Esophagus muscularis mucosa (tissue), 4 donors: ENCODE measurements at places on chromosomes 6 and 20. TPM values are rescaled to one million over a fixed set of nuclear protein-coding genes. Genes with fewer than 3 reads are reported as not detected.
A peak's percentile ranks its signal among the peaks of the same experiment; 100 is the strongest.

SRMS gene
- not detected for total RNA-seq

BMP5 gene
- total RNA-seq, result 1.6 TPM

DNA sequence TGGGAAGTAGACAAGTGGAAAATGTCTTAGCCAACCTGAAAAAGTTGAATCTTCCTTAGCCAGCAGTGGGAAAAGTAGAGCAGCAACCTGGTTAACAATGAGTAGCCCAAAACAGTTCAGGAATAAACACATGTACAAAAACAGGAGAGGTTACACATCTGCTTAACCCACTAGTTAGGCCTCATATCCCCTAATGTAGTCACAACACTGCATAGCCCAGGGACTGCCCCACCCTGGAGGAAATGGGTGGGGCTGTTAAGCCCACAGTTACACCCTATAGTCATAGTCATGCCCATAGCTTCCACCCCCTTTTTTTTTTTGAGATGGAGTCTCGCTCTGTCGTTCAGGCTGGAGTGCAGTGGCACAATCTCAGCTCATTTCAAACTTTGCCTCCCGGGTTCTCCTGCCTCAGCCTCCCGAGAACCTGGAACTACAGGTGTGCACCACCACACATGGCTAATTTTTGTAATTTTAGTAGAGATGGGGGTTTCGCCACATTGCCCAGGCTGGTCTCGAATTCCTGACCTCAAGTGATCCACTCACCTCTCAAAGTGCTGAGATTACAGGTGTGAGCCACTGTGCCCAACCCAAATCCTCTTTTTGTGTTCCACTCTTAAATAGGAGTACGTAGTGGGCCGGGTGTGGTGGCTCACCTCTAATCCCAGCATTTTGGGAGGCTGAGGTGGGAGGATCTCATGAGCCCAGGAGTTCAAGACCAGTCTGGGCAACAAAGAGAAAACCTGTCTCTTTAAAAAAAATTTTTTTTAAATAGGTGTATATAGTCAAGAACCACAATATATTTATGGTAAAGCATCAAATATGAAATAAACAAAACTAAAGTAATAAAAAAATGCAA lies 24.5 kb downstream of the ILRUN start:
- peak overlapping the region; percentile 36 for H3K27ac ChIP-seq
- H3K27me3 ChIP-seq, result no peaks in the 10 kb centered on the region
- no peak overlapping the region for H3K4me3 ChIP-seq
- DNase-seq, result no peak
- peaks cover 56% of the 10 kb centered on the region for H3K4me1 ChIP-seq
- no peaks in the 10 kb centered on the region for H3K36me3 ChIP-seq

- no peaks in the 10 kb centered on the region for H3K36me3 ChIP-seq
- H3K4me1 ChIP-seq, result no peaks in the 10 kb centered on the region
- no peak overlapping the region for H3K4me3 ChIP-seq
- DNase-seq, result no peak
These were observed 6.3 kb upstream of the PDCD2 start for GRCh38 chr6:170590725-170591124.

DNA sequence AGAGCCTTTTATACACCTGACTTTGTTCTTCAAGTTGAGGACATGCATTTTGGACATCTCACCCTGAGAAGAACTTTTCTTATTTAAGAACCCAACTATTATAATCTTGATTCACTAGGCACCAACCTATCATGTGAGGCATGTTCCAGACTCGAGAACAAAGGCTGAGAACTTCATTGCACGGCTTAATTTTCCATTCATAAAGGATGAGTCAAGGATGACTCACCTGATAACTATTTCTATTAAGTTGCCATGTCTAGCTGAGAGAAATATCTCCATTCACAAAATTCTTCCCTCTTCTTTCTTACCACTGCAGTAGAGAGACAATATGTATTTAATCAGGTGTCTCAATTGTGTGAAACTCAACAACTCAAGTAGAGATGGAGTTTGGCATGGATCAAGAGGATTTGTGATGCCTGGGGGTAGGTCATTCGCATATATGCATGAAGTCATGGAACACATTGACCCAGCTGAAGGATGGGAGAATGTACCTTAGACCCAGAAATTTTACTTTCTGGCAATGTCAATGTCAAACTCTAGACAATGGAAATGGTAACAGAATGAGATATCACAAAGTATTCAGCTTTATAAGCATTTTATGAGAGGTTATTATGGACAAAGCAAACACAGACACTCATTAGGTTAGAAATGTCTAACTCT lies 208.7 kb upstream of the PRND start:
- H3K27ac ChIP-seq, result no peak overlapping the region
- no peaks in the 10 kb centered on the region for H3K36me3 ChIP-seq
- no peak overlapping the region for H3K4me3 ChIP-seq
- H3K4me1 ChIP-seq, result no peaks in the 10 kb centered on the region
- no peak for DNase-seq

- DNase-seq, result no peak
- H3K4me1 ChIP-seq, result peaks cover 31% of the 10 kb centered on the region
- no peaks in the 10 kb centered on the region for H3K36me3 ChIP-seq
These were observed 3.1 kb upstream of the ULBP2 start for GRCh38 chr6:149938571-149939355.

KIF6 gene
- total RNA-seq, result 1.0 TPM

COL9A3 gene
- 22.9 TPM for total RNA-seq

GRCh38 chr20:44707018-44707579 lies 8.1 kb upstream of the CCN5 start:
- H3K27ac ChIP-seq, result peak overlapping the region; percentile 82
- peaks cover 31% of the 10 kb centered on the region for H3K4me1 ChIP-seq
- no peaks in the 10 kb centered on the region for H3K27me3 ChIP-seq
- DNase-seq, result no peak
- H3K36me3 ChIP-seq, result no peaks in the 10 kb centered on the region

DNA sequence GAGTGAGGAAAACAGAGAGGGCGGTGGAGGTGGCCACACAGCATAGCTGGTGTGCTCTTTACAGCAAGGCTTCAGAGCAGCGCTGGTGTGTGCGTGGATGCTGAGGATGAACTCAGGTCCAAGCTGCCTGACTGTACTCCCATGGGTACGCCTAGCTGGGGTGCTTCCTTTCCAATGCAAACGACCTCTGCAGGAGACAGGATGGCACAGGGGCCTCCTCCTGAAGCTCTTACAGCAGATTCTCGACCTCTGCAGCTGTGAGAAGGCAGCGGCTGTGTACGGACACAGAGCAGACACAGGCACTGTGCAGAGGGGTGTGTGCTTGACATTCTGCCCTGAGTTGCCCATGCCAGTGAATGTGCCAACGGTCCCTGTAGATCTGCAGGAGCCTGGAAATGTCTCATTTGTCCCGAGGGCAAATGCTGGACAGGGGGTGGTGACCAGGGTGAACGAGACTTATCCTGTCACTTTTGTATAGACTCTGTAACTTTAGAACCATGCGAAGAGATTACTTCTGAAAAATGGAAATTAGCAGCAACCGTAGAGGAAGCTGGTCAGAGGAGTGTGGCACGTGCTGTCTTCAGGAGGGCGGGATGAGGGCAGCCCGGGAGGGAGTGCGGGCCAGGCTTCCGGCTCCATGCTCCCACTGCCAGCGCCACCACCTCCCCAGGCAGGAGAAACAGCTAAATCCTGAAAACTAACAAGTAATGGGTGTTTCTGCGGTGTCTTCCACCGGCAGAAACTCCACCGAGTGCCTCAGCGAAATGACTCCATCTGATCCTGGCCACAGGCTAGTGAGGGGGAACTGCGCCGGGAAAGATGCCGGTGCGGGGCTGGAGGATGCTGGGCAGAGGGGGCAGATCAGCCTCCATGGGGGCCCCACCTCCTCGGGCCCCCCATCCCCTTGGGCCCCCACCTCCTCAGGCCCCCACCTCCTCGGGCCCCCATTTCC lies 120.9 kb upstream of the RPS6KA2 start:
- DNase-seq, result no peak
- H3K4me3 ChIP-seq, result no peak overlapping the region
- no peaks in the 10 kb centered on the region for H3K4me1 ChIP-seq
- no peaks in the 10 kb centered on the region for H3K27me3 ChIP-seq
- no peak overlapping the region for H3K27ac ChIP-seq

OR12D3 gene
- not detected for total RNA-seq

DNA sequence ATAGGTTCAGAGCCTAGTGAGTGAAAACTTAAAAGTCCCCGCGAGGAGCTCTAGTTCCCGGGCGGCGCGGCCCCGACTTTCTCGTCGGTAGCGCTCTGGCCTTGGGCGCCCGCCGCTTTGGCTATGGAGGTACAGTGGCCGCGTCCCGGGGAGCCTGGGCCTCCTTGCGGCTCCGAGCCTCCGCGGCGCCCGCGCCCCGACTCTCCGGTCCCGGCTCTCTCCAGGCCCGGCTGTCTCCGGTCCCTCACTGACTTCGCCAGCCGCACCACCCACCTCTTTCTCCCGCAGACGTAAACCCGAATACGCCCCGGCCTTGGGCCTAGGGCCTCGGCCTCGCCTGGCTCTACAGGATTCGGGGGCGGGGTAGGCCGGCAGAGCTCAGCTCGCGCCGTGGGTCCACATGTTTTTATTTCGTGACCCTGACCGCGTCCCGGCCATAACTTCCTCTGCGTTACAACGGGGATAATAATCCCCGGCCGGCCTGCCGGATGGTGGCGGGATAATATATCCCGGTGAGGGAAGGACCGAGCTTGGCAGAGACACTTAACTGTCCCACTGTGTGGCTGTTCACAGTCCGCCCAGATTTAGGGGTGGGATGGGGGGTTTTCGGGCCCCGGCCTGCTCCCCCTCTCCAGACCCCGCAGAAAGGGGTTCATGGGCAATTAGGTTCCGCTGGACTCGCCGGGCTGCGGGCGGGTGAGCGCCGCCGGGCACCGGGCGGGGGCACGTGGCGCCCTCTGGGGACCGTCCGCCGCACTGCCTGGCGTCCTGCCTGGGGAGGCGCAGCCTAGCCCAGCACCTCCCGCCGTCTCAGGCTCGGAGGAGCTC lies 10.0 kb upstream of the TBX18 start:
- peaks cover 9% of the 10 kb centered on the region for H3K4me1 ChIP-seq
- H3K4me3 ChIP-seq, result peak overlapping the region; percentile 51
- H3K27ac ChIP-seq, result peak overlapping the region; percentile 35
- no peaks in the 10 kb centered on the region for H3K36me3 ChIP-seq

CDH26 gene
- total RNA-seq, result 0.39 TPM

GRCh38 chr6:131400054-131400778 lies 172.8 kb upstream of the ARG1 start:
- H3K4me3 ChIP-seq, result no peak overlapping the region
- H3K27me3 ChIP-seq, result no peaks in the 10 kb centered on the region
- no peaks in the 10 kb centered on the region for H3K4me1 ChIP-seq
- H3K36me3 ChIP-seq, result no peaks in the 10 kb centered on the region
- no peak for DNase-seq
- no peak overlapping the region for H3K27ac ChIP-seq

GRCh38 chr20:1832634-1833033 lies 62.6 kb upstream of the SIRPA start:
- no peaks in the 10 kb centered on the region for H3K27me3 ChIP-seq
- H3K27ac ChIP-seq, result no peak overlapping the region
- peaks cover 24% of the 10 kb centered on the region for H3K4me1 ChIP-seq
- no peaks in the 10 kb centered on the region for H3K36me3 ChIP-seq
- DNase-seq, result no peak
- no peak overlapping the region for H3K4me3 ChIP-seq

GRCh38 chr6:109069746-109070145 lies 24.9 kb downstream of the SESN1 start:
- peaks cover 50% of the 10 kb centered on the region for H3K4me1 ChIP-seq
- H3K4me3 ChIP-seq, result no peak overlapping the region
- DNase-seq, result no peak
- no peaks in the 10 kb centered on the region for H3K27me3 ChIP-seq
- H3K27ac ChIP-seq, result no peak overlapping the region

- no peak overlapping the region for H3K27ac ChIP-seq
- H3K27me3 ChIP-seq, result no peaks in the 10 kb centered on the region
- H3K36me3 ChIP-seq, result no peaks in the 10 kb centered on the region
- DNase-seq, result no peak
These were observed 30.5 kb upstream of the ADGRF1 start for GRCh38 chr6:47072667-47073066.

- no peak overlapping the region for H3K4me3 ChIP-seq
- peaks cover 52% of the 10 kb centered on the region for H3K27me3 ChIP-seq
- no peak overlapping the region for H3K27ac ChIP-seq
- DNase-seq, result no peak
- H3K36me3 ChIP-seq, result no peaks in the 10 kb centered on the region
These were observed 2.0 kb upstream of the FOXC1 start for GRCh38 chr6:1607516-1608221.

DNA sequence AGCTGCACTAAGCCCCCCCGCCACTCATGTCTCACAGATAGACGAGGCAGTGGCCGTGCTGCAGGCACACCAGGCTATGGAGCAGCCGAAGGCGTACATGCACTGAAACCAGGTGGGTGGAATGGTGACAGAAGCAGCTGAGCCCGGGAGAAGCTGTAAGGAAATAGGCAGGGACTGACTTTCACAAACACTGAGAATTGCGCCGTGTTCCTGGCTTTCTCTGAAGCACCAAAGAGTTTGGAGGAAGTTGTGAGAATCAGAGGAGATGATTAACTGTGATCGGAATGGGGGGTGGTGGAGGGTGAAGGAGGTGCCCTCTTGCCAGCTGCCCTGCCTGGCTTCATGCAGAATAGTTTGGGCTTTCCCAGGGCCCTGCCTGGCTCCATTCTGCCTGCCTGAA lies 21.6 kb downstream of the TOMM34 start:
- no peak for DNase-seq
- H3K36me3 ChIP-seq, result peaks cover 50% of the 10 kb centered on the region
- no peak overlapping the region for H3K4me3 ChIP-seq
- H3K27ac ChIP-seq, result no peak overlapping the region
- H3K27me3 ChIP-seq, result no peaks in the 10 kb centered on the region

KCNQ5 gene
- 2.2 TPM for total RNA-seq

SOX4 gene
- total RNA-seq, result 4.1 TPM

FOXA2 gene
- not detected for total RNA-seq

GRCh38 chr6:109373762-109374161 lies 8.5 kb downstream of the CD164 start:
- DNase-seq, result no peak
- H3K4me3 ChIP-seq, result no peak overlapping the region
- H3K27me3 ChIP-seq, result no peaks in the 10 kb centered on the region
- no peak overlapping the region for H3K27ac ChIP-seq
- peaks cover 94% of the 10 kb centered on the region for H3K36me3 ChIP-seq

BANF2 gene
- not detected for total RNA-seq

C20orf202 gene
- total RNA-seq, result 0.52 TPM
